ENCODE measurements at places on chromosomes 5 and 9.

- no peak for DNase-seq
These were observed 20.7 kb downstream of the CDC37L1 start for GRCh38 chr9:4700091-4700490.

- peak; percentile 12 for DNase-seq
These were observed 20.3 kb upstream of the NINJ1 start for GRCh38 chr9:93154293-93154903.

- peak; percentile 57 for DNase-seq
These were observed 6.6 kb downstream of the GOLGA1 start for GRCh38 chr9:124934290-124934689.

- no peak for DNase-seq
These were observed 33.1 kb downstream of the FYB1 start for GRCh38 chr5:39186289-39186688.

Measured in fibroblast of skin of right quadriceps (primary cell).